Stimulated activated CD4-positive, alpha-beta T cell treated with anti-CD3 and anti-CD28 coated beads, Interleukin-15, amount 100 ng/mL, for 48 hours (primary cell): ENCODE measurements at places on chromosomes 2 and 18.

GRCh38 chr2:118806797-118807667, 40.4 kb downstream of the EN1 start:
- DNase-seq: no peak

- DNase-seq: no peak
Measured at GRCh38 chr18:76394780-76395476, 100.1 kb downstream of the ZNF516 start.

DNA sequence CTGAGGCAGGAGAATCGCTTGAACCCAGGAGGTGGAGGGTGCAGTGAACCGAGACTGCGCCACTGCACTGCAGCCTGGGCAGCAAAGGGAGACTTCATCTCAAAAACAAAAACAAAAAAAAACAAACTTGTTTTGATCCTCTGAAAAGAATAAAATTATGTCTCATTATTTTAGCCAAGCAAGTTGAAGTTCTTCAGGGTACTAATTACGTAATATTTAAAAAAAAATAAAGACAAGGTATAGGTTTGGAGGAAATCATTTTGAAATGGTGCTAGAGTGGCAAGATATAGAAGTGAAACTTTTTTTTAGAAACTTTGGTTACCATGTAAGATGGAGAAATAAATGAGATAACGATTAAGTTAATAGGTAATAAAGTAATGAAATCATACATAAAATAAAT, 54.4 kb upstream of the TMEM247 start:
- DNase-seq: no peak

- DNase-seq: no peak
Measured at GRCh38 chr2:119671016-119671415, 8.0 kb upstream of the TMEM177 start.
